ENCODE measurements at places on chromosomes 7 and 10.

DNA sequence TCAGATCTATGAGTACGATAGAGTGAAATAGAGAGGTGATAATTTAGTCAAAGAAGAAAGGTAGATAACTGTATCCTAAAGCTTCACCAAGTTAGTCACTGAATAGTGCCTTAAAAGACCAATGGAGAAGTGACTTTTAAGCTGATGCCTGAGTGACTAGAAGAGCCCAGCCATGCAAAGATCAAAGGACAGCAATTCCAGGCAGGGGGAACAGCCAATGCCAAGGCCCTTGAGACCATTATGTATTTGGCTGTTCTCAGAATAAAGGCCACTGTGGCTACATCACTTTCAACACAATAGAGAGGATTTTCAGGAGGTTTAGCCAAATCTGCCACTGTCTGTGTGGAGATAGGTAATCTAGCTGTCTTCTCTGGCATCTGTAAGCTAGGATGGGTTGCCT is 17.8 kb downstream of the HDAC9 start:
- no peak for DNase-seq

DNA sequence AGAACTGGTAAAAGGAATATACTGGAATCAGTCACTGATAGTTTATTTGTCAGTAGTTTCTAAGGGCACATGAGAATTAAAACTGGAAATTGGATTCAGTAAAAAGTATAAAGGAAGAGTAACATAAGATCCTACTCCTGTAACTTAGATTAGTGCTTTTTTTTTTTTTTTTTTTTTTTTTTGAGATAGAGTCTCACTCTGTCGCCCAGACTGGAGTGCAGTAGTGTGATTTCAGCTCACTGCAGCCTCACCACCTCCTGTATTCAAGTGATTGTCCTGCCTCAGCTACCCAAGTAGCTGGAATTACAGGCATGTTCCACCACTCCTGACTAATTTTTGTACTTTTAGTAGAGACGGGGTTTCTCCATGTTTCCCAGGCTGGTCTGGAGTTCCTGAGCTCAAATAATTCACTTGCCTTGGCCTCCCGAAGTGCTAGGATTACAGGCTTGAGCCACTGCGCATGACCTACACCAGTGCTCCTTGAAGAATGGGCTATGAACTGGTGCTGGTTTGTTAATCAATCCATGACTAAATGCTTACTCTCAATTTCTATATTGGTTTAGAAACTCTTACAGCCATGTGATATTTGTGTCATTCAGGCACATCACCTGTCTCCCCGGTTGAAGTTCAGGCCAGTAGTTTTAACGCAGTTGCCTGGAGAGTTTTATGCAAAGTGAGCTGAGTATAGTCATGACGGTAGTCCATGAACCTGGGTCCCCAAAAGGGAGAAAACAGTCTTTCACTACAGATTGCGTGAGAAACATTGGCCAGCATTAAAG is 65.0 kb downstream of the ZEB1 start:
- no peak for DNase-seq

DNA sequence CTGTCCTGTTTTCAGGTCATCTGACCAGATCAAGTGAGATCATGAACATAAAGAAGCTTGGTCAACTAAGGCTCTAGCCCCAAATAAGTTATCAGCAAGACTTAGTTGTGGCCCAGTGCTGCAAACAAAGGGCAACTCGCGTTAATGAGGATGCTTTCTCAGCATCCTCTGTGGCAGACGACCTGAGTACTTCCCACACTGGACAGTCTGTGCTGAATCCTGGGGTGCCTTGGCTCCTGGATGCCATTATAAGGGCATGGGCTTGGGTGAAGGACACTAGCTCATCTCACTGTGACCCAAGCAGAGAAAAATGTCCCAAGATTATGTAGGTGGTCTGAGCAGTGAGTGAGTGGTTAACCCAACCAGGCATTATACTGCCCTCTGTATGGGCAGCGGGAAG is 13.9 kb downstream of the CPA5 start:
- DNase-seq, result no peak

DNA sequence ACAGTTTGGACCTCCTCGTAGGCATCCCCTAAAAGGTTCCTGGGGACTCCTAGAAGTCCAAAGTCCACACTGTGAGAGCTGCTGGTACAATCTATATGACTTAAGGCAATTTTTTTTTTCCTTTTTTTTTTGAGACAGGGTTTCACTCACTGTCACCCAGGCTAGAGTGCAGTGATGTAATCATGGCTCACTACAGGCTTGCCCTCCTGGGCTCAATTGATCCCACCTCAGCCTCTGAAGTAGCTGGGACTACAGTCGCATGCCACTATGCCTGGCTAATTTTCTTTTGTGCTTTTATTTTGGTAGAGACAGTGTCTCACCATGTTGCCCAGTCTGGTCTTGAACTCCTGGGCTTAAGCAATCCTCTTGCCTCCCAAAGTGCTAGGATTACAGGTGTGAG is 4.6 kb upstream of the SPOCK2 start:
- no peak for DNase-seq

DNA sequence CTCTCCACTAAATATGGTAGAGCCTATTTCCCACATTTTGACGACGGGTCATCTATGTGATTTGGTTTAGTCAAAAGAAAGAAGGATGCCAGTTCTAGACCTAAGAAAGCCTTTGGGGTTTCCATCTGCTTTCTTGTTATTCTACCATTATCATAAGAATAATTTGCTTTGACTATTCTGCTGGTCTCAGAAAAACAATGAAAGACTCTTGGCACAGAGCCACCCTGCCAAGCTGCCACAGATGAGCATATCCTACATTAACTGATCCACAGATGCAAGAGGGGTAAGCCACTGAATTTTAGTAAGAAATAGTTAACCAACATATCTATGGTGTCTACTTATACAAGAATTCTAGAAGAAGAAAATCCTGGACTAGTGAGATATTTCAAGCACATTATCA is 158.6 kb upstream of the MAGI2 start:
- no peak for DNase-seq

GRCh38 chr10:48464121-48464870 is 140.6 kb downstream of the ARHGAP22 start:
- DNase-seq, result no peak

GRCh38 chr10:132722394-132723329 is 63.3 kb downstream of the NKX6-2 start:
- no peak for DNase-seq

DNA sequence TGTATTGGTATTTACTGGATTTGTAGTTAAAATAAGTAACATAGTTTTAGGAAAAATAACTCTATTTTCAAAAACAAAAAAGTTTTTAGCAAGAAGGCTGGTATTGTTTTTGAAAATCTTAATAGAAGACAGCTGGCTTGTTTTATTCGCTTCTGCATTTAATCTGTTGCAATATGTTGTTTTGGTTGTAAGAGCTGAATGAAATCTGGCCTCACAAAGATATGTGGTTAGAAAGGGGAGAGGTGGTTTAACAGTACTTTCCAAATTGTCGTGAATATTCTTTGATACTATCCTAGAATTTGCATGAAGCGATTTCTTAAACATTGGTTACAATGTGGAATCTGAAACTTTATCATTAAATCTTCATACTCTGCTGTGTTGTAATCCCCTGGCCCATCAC is 355.9 kb upstream of the FZD8 start:
- DNase-seq, result no peak

DNA sequence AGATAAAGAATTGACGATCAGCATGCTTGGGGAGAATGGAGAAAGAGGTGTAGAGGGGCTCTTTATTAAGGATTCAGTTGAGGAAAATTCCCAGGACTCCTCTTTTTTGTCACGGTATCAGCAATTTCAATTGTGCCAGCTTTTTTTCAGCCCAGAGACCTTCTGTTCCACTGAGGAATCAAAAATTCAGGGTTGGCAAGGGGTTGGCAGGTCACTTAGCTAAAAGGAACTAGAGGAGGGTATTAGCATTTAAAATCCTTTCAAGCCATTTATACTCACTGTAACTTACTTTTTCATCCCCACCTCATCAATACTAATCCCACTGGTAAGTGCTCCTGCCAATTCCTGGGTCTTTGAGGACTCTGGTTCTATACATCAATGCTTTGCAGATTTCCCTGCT is 757.5 kb upstream of the COBL start:
- no peak for DNase-seq

DNA sequence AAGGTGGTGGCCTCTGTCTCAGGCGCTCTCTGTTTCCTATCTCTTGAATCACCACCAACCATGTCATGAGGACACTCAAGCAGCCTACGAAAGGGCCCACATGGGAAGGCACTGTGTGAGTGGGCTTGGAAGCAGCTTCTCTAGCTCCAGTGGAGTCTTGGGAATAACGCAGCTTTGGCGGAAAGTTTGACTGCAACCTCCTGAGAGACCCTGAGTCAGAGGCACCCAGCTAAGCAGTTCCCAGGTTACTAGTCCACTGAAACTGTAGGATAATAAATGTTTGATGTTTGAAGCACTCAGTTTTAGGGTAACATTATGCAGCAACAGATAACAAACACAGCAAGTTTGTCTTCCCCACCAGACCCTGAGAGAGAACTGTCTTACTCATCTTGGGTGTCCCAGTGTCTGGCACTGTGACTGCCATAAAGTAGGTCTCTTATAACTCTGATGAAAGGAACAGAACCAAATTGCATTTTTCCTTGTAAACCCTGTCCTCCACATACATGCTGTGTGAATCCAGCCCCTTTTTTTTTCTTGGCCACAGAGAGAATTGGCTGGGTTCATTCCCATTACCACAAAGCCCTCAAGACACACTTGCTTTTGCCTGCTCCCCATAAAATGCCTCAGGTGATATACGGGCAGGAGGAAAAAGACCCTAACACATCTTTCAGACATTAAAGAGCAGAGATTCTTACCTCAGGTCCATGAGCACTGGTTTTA is 185.5 kb downstream of the ZNF365 start:
- no peak for DNase-seq

DNA sequence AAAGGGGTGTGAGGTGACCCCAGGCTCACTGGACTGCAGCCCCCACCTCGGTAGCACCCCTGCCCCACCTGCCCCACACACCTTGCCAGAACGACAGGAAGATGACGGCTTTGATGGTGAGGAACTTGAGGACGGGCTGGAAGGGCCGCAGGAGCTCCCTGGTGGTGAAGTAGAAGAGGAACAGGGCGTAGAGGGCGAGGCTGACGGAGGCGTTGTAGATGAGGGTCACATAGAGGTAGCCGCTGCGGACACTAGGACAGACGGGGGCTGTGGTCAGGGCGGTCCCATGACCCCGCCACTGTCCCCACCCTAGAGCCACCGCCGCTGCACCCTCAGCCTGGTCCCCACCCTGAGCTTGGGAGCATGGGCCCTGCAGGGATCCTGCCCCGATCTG is 7.6 kb downstream of the TMEM184A start:
- DNase-seq, result no peak

GRCh38 chr7:82729172-82730030 is 285.8 kb upstream of the CACNA2D1 start:
- no peak for DNase-seq

DNA sequence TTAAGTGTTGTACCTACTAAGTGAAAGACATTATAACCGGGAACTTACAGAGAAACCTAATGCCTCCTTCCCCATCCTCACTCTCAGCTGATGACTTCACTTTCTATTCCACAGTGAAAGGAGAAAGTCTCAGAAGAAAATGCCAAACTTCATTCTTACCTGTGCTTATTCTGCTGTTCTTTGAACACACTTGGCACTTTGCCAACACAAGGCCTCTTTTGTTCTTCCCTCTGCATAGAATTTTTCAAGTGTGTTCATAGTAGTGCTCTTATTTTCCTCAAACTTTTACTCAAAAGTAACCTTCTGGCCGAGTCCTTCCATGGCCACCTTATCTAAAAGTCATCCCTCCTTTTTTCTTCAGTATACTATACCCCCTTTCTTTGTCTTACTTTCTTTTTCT is 59.4 kb upstream of the ETV1 start:
- DNase-seq, result no peak

DNA sequence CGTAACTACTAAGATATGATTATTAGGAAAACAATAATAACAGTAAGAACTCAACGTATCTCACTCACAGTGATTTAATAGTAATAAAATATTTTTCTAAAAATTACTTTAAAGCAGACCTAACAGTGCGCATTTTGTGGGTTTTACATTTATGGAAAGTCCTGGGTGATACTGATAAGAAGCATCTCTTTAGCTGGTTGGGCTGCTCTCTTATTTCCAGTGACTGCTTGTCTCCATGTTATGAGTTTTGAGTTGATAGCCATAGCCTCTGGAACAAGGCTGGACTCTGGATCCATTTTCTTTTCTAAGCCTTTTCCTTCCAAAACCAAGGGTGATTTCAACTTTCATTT is 29.5 kb upstream of the INHBA start:
- DNase-seq, result no peak

- DNase-seq, result no peak
Observed at GRCh38 chr10:5400468-5401240, 4.0 kb downstream of the TUBAL3 start.

GRCh38 chr7:102046373-102047117 is 229.1 kb downstream of the CUX1 start:
- DNase-seq, result no peak

- DNase-seq, result no peak
Observed at GRCh38 chr10:11170993-11171851, 153.6 kb downstream of the CELF2 start.

DNA sequence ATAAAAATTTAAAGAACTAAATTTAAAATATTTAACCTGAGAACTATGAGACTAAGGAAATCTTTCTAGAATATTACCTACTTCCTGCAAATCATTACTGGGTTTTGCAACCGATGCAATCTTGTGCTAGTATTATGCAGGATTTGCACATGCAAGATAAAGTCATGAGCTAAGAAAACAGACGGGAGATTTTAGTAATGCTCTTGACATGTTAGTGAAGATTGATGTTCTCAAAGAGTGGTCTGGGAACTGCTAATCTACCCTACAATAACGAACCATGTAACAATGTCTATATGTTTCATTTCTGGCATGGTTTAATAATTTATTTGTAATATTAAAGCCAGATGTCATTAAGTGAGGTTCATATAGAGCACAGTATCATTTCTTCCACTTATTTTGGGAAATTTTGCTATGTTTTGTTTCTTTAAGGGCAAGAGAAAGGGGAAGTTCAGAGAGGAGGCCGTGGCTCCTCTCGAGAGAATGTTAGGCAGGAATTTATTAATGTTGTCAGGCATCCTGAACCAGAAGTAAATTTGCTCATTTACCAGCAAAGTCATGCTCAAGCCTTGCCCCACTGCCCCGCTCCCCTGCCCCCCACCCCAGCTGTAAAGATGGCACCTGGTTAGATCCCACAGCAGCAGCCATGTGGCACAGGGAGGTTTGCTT is 22.8 kb downstream of the LRRC17 start:
- DNase-seq, result no peak

DNA sequence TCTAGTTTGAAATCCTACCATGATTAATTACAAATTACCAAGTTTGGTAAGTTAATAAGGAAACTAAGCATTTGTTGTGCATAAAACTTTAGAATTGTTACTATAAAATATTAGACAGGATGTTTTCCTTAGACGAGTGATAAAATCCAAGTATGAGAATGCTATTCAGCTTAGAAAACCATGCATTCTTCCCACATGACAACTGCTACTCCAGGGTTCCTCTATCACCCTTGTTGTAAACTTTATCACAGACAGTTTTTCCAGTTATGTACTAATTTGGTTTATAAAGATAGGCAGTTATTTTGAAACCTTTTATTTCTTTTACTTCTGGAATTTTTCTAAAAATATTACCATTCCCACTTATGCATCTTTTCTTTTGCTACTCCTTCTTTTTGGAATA is 52.0 kb downstream of the SIRT1 start:
- DNase-seq, result no peak

Measured in epithelial cell of proximal tubule (primary cell).